ENCODE measurements at places on chromosomes 6 and 20. TPM values are rescaled to one million over a fixed set of nuclear protein-coding genes. Genes with fewer than 3 reads are reported as not detected.

DNA sequence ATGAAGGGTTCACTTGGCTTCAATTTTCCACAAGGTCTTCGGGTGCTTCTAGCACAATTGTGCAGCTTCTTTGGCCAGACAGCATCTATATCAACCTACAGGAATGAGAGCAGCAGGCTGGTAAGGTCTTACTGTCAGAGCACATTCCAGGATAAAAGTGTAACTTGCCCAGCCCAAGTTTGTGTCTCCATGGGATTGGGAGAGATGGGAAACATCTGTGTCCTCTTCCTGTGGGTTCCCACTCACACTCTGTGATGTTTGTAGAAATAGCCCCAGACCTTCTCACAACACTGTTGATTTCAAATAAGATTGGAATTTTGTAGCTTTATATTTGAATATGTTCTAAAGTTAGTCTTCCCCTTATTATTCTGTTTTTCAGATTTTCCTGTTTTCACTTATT lies 83.4 kb upstream of the RGS17 start:
- H3K27ac ChIP-seq, result no peak overlapping the region
- H3K27me3 ChIP-seq, result no peaks in the 10 kb centered on the region
- no peak for DNase-seq
- no peak overlapping the region for H3K4me3 ChIP-seq
- H3K36me3 ChIP-seq, result no peaks in the 10 kb centered on the region
- no peaks in the 10 kb centered on the region for H3K4me1 ChIP-seq

DNA sequence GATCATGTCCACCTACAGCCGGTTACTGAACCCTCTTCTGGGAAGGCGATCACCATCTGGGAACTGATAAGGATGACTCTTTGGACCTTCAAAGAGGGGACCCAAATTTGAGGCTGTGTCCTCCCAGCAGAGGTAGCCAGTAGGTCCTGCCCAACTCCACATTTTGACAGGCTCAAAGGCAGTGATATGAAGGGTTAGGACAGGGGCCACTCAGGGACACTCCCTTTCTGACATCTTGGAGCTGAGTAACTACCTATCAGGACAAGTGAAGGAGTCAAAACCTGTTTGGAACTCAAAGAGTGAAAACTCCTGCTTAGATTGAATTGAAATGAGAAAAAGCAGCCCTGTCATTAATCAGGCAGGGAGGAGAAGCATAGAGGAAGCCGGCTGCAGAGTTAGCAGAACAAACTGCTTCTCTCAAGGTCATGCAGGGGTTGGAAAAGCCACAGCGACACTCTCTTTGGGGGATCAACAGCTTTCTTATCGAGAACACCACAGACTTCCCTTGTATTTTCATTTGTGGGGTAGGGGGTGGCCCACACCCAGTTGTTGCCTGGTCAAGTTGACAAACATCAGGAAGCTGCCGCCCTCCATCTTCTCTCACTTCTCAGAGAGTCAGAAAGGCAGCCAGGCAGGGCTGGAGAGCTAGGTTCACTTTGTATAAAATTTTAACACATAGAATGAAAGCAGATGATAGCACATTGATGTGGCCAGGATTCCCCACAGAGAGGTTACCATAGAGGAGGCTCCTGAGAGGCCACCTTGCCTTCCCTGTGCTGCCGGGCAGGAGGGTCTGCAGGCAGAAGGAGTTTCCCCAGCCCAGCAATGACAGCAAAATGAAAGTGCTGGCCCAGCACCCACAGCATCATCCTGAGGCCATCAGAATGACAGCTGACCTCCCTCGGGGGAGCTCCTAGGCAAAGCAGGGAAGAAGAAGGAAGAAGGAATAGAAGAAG lies 47.6 kb downstream of the AGPAT4 start:
- H3K4me3 ChIP-seq, result no peak overlapping the region
- peaks cover 8% of the 10 kb centered on the region for H3K36me3 ChIP-seq
- no peaks in the 10 kb centered on the region for H3K27me3 ChIP-seq
- peaks cover 52% of the 10 kb centered on the region for H3K4me1 ChIP-seq

DNA sequence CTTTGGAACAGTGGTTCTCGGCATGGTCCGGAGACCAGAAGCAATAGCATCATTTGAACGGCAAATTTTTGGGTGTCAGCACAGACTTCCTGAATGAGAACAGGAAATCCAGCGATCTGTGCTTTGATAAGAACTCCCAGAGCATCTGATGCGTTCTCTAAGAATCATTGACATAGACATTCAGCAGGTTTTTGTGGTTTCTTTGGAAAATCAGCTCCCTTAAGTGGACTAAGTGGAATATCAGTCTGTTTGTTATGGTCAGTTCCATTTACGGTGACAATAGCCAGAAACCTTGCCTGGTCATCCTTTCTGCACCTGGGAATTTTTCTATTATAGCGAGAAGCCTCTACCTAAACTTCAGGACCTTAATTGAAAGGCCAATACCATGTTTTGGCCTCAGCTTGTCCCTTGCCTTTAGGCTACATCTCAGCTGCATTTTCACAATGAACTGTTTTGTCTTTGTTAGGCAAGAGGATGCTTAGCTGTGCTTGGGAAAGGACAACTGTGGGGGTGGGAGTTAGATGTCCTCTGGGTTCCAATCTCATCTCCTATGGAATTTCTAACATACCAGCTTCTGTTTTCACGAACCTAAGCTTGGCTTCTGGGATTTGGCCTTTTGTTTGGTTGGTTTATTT lies 299.7 kb downstream of the CDKAL1 start:
- H3K4me3 ChIP-seq, result no peak overlapping the region
- peaks cover 10% of the 10 kb centered on the region for H3K36me3 ChIP-seq
- no peak for DNase-seq
- no peak overlapping the region for H3K27ac ChIP-seq
- no peaks in the 10 kb centered on the region for H3K27me3 ChIP-seq
- H3K4me1 ChIP-seq, result peaks cover 22% of the 10 kb centered on the region

Gene SYNDIG1
- not detected for total RNA-seq

Gene ANGPT4
- not detected for total RNA-seq

- no peaks in the 10 kb centered on the region for H3K27me3 ChIP-seq
- no peaks in the 10 kb centered on the region for H3K4me1 ChIP-seq
- H3K36me3 ChIP-seq, result no peaks in the 10 kb centered on the region
Measured at GRCh38 chr6:162538643-162539064, 188.9 kb downstream of the PRKN start.

DNA sequence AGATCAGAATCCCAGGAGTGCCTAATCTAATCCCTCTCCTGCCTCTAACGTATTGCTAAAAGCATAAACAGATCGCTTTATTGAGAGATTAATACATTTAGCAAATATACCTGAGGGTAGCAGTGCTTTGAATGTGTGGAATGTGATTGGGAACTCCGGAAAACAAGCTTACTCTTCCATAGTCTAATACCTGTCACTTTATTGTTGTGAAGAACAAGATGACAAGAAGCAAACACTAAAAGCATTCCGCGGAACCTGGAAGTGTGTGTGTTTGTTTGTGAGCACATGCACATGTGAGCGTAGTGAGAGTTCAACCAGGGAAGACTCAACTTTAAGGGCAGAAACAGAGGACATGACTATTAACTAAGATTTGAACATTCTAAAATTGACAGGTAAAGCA lies 265.0 kb upstream of the GJE1 start:
- no peaks in the 10 kb centered on the region for H3K4me1 ChIP-seq
- H3K4me3 ChIP-seq, result no peak overlapping the region
- H3K36me3 ChIP-seq, result no peaks in the 10 kb centered on the region
- no peaks in the 10 kb centered on the region for H3K27me3 ChIP-seq
- no peak for DNase-seq

DNA sequence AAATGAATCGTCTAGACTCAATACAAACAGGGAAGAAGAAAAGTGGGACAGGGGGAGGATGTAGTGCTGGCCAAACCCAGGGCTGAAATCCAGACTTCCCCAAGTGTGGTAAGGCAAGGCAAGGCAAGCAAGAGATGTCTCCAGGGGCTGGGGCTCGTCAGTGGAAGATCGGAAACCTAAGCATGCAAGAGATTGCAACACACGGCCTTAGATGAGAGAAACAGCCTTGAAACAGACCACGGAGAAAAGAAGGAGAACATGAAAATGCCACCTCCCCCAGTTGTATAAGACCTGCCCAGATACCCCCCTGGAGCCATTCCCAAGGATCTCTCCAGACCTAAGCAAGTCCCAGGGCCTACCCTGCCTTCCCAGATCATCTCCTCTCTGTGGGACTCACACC lies 20.0 kb downstream of the VEGFA start:
- peaks cover 3% of the 10 kb centered on the region for H3K36me3 ChIP-seq
- no peaks in the 10 kb centered on the region for H3K27me3 ChIP-seq
- no peak for DNase-seq
- H3K4me1 ChIP-seq, result no peaks in the 10 kb centered on the region
- H3K27ac ChIP-seq, result no peak overlapping the region
- no peak overlapping the region for H3K4me3 ChIP-seq

DNA sequence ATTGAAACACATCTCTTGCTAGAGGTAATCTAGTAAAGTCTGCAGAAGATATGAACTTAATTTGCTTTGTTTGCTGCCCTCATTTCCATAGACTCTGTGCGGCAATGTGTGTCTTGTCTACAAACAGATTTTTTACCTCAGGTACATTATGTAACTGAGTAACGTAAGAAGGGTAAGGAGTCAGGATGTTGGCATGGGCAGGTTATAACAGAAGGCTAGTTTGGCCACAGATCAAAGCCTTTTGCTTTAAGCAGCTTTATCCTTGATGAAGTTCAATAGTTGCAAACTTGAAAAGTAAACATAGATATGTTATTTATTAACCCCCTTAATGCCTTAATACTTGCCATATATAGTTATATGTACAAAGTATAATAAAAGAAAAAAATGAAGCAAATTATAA lies 391.6 kb upstream of the FKBP1C start:
- H3K4me3 ChIP-seq, result no peak overlapping the region
- DNase-seq, result no peak
- H3K27ac ChIP-seq, result no peak overlapping the region
- no peaks in the 10 kb centered on the region for H3K36me3 ChIP-seq
- no peaks in the 10 kb centered on the region for H3K27me3 ChIP-seq
- H3K4me1 ChIP-seq, result no peaks in the 10 kb centered on the region

- no peak overlapping the region for H3K27ac ChIP-seq
- H3K4me3 ChIP-seq, result no peak overlapping the region
- no peaks in the 10 kb centered on the region for H3K36me3 ChIP-seq
Measured at GRCh38 chr6:16270178-16270794, 31.9 kb downstream of the GMPR start.

Gene REM1
- total RNA-seq, result not detected

GRCh38 chr6:44969446-44970185 lies 358.5 kb upstream of the RUNX2 start:
- no peaks in the 10 kb centered on the region for H3K27me3 ChIP-seq
- H3K36me3 ChIP-seq, result peaks cover 17% of the 10 kb centered on the region
- H3K27ac ChIP-seq, result no peak overlapping the region
- peaks cover 19% of the 10 kb centered on the region for H3K4me1 ChIP-seq
- H3K4me3 ChIP-seq, result no peak overlapping the region

Gene TFB1M
- total RNA-seq, result 48.5 TPM

GRCh38 chr20:20184706-20185105 lies 132.4 kb downstream of the CFAP61 start:
- H3K27ac ChIP-seq, result no peak overlapping the region
- H3K4me3 ChIP-seq, result no peak overlapping the region
- no peak for DNase-seq
- peaks cover 6% of the 10 kb centered on the region for H3K27me3 ChIP-seq

Gene HLA-DQB1
- total RNA-seq, result 9.7 TPM

Gene HLA-DOB
- total RNA-seq, result 1.3 TPM

Gene RNF146
- total RNA-seq, result 15.4 TPM

DNA sequence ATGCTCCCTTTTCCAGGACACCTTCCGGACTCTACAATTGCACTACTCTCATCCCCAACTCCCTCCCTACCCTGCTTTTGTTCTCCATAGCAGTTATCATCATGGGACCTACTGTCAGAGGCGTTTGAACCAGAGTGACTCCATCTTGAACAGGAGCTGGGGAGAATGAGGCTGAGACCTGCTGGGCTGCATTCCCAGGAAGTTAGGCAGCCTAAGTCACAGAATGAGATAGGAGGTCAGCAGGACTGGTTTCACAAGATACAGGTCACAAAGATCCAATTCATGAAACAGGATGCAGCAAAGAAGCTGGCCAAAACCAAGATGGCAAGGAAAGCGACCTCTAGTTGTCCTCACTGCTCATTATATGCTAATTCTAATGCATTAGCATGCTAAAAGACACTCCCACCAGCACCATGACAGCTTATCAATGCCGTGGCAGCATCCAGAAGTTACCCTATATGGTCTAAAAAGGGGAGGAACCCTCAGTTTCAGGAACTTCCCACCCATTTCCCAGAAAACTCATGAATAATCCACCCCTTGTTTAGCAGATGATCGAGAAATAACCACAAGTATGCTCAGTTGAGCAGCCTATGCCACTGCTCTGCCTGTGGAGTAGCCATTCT lies 15.6 kb downstream of the SLC13A3 start:
- H3K27ac ChIP-seq, result no peak overlapping the region
- H3K4me1 ChIP-seq, result no peaks in the 10 kb centered on the region
- DNase-seq, result no peak
- H3K36me3 ChIP-seq, result no peaks in the 10 kb centered on the region
- H3K4me3 ChIP-seq, result no peak overlapping the region
- peaks cover 12% of the 10 kb centered on the region for H3K27me3 ChIP-seq

Gene DDR1
- 8.1 TPM for total RNA-seq

DNA sequence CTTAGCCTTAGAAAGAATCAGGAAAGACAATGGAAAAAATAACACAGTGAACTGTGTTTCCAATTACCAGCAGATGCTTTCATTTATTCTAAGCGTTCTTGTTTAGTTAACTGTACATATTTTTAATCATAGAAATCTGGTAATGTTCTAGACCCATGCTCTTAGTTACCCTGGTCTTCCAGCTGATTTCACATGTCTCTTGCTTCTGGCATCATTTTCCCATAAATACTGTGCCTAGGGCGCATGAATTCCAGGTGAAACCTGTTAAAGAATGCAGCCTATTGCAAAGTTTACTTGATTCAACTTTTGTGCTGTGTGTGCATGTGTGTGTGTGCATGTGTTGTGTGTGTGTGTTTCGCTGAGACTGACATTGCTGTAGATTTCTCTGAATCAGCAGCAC lies 178.6 kb downstream of the PDE7B start:
- DNase-seq, result no peak
- H3K36me3 ChIP-seq, result no peaks in the 10 kb centered on the region
- peaks cover 7% of the 10 kb centered on the region for H3K27me3 ChIP-seq
- H3K4me1 ChIP-seq, result no peaks in the 10 kb centered on the region
- no peak overlapping the region for H3K4me3 ChIP-seq

DNA sequence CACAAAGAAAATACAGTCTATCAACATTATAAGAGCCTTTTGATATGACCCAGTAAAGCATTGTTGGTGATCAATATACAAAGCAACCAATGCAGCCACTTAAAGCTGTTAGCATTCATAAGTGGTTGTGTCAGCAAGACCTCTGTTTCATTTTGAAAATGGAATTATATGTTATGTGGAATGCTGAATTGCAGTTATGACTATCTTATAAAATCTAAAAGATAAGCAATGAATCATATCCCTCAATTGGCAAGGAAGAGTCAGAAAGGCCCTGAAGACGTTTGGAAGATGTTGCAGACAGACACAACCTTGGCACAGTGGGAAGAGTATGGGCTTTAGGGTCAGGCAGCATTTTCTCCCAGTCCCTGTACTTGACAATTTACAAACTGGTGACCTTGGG lies 93.8 kb upstream of the RNF217 start:
- H3K36me3 ChIP-seq, result no peaks in the 10 kb centered on the region
- peaks cover 2% of the 10 kb centered on the region for H3K27me3 ChIP-seq
- H3K4me1 ChIP-seq, result no peaks in the 10 kb centered on the region

- no peaks in the 10 kb centered on the region for H3K27me3 ChIP-seq
- H3K4me3 ChIP-seq, result no peak overlapping the region
Measured at GRCh38 chr6:34179106-34179720, 33.3 kb upstream of the GRM4 start.

- H3K36me3 ChIP-seq, result no peaks in the 10 kb centered on the region
- no peak for DNase-seq
- no peak overlapping the region for H3K27ac ChIP-seq
- no peaks in the 10 kb centered on the region for H3K27me3 ChIP-seq
- H3K4me3 ChIP-seq, result no peak overlapping the region
- H3K4me1 ChIP-seq, result no peaks in the 10 kb centered on the region
Measured at GRCh38 chr6:9420316-9421015, 985.1 kb upstream of the SLC35B3 start.

Measured in activated CD4-positive, alpha-beta memory T cell treated with anti-CD3 and anti-CD28 coated beads for 36 hours (primary cell).